CD14-positive monocyte (primary cell): ENCODE measurements at places on chromosomes 2 and 18.
A peak's percentile ranks its signal among the peaks of the same experiment; 100 is the strongest.

- DNase-seq = no peak
Measured at GRCh38 chr2:62313449-62314227, 117.7 kb downstream of the B3GNT2 start.

GRCh38 chr2:240305369-240305962 is 130.0 kb upstream of the GPC1 start:
- DNase-seq = no peak

DNA sequence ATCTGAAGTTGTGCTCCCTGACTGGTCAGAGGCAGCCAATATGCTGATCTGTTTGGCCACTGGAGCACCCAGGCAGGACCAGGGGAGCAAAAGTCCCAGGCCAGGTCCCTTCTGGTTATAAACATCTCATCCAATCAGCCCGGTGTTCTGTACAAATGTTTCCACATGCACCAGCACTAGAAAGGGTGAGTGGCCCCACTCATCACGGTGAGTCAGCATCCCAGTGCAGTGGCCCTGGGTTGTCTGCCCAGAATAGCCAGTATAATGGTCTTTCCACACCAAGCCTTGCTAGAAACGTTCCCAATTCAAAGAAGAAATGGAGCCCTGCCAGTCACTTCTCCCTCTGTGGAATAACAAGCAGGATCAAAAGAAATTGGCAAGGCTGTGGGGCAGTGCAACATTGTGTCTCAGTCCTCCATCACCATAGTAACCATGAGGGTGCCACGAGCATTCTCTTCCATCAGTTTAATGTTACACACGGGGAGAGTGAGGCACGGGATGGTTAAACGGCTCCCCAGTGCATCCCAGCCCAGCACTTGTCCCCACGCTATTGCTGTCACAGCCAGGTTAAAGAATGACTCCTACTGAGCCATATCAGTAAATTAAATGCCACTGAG is 174.9 kb downstream of the SEPTIN10 start:
- DNase-seq = no peak

DNA sequence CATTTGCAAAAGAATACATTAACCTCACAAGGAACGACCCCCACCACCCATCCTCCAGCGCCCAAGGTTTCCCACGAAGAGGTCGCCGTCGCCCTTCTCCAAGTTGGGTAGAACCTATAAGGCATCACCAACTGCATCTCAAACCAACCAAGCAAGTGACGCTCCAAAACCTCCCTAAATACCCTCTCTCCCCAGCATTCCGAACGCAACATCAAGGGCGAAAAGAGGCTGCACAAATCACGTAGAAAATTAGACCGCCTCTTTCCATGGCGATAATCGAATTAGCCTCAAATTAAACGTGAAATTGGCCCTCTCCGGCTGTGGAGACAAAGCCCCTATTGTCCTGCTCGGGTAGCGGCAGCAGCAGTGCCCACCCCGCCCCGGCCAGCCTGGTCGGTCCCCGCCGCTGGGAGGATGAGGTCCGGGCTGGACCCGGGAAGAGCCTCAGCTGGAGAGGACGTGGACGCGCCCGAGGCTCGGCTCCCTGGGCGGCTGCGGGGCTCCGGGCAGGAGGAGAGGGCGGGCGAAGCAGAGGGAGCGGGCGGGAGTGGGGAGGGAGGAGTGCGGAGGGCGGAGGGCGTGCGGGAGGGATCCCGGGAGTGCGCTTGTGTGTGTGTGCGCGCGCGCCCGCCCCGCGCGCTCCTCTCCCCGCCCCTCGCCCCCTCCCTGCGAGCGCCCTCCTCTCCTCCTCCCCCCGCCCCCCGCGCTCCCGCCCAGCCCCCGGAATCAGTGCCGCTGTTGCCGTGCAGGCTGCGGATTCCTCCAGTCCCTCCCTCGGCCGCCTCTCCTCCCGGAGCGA is at the start of gene SPTBN1:
Gene SPTBN1 (plus strand): TSS at position 765 of the 799 bp plus-strand sequence. CDS start 70,092 bp downstream, outside the sequence.
- DNase-seq = no peak

- no peak for DNase-seq
Measured at GRCh38 chr2:188974164-188974563, at the start of gene COL3A1. Gene COL3A1 (plus strand): TSS chr2:188974373. CDS start chr2:188974490, 117 bp downstream.

DNA sequence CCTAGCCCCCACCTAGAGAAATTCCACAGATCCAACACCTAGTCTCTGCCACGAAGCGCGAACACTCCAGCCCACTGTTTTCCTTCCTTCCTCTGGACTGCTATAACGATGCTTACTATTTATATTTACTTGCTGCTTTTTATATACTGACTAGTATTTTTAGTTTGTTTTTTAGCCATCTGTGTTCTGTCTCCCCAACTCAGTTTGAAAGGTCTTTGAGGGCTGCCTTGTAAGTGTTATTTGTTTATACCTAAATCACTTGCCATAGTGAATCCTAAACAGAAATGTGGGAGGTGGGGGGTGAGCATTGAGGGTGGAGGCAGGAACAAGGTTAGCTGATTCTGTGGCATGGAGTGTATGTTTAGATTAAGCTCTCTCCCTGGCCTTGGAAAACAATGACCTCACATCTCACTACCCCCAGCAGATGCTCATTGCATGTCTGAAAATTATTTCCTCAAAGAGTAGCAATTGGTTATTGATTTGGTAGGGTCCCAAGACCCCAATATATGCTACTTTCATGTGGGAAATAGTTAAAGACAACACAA is 1.1 kb upstream of the NCKAP5 start:
- no peak for DNase-seq

DNA sequence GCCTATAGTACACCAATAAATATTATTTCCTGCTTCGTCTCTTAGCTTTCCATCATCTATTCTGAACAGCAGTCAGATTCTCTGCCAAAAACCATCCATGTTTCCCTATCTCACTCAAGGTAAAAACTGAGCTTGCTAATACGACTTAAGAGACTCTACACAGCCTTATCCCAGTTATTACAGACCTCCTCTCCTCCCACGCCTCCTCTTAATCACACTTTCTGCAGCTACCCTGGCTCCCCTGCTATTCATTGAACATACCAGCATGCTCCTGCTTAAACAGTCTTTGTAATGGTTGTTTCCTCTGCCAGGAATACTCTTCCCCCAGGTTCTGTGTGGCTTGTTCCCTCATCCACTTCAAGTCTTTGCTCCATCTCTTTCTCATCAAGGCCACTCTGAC is 81.5 kb downstream of the PDE1A start:
- no peak for DNase-seq

DNA sequence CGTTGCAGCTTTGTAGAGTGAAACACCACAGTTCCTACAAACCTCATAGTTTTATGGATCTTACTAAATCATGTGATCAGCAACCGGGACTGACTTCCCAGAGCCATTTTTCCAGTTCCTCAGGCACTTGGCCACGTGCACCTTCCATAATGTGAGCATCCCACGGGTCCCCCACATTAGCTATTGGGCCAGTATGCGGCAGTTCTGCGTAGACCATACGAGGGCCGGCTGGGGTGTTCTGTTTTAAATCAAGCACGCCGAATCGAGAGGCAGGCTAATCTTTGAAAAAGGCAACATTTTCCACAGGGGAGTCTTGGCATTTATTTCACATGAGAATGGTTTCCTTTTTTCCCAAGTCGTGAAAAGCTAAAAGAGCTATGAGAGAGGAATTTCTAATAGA is 135.6 kb upstream of the CCDC195 start:
- DNase-seq = no peak

DNA sequence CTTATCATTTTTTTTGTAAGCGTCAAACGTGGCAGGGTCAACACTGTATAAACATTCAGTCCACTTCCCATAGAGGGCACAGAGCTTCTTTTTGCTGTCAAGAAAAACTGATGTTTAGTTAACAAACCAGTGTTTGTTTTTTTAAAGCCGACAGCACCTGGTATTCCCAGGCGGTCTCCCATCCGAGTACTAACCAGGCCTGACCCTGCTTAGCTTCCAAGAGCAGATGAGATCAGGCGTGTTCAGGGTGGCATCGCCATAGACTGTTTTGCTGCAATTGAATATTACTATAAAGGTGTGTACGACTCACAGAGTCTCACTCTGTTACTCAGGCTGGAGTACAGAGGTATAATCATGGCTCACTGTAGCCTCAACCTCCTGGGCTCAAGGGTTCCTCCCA is 31.5 kb downstream of the CABYR start:
- DNase-seq = no peak

DNA sequence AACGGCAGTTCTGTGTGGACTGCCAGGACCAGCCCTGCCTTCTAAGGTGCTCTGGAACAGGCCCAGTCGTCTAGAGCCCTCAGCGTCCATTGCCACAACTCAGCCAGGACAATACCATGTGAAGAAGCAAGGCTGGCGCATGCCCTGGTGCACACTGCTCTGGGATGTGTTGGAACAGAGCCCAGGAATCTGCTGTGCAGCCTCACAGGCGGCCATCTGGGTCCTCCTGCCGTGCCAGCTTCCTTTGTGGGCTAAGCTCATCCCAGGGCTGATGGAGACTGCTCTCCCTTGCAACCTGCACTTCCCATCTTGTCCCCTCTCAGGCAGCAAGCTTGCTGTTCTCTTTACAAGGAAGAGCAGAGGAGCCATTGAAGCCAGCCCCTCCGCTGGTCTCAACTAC is 246.4 kb upstream of the PXDN start:
- no peak for DNase-seq

- no peak for DNase-seq
Measured at GRCh38 chr2:145221032-145221431, 701.1 kb upstream of the ZEB2 start.

DNA sequence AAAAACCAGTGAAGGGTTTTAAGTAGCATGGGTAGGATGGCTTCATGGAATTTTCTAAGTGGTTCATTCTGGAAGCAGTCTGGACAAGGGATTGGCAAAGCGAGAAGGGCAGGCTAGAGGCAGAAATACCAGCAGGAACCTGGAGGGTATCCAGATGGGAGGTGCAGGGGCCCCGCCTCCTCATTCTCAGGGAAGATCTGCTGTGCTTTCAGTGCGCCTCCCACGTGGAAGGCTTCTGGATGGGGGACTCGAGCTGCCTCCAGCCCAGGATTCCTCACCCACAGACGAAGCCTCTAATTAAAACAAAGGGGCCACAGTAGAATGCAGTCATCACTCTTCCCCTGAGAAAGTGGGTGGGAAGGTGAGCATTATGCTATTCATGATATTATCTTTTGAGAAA is 79.8 kb downstream of the VSNL1 start:
- no peak for DNase-seq

DNA sequence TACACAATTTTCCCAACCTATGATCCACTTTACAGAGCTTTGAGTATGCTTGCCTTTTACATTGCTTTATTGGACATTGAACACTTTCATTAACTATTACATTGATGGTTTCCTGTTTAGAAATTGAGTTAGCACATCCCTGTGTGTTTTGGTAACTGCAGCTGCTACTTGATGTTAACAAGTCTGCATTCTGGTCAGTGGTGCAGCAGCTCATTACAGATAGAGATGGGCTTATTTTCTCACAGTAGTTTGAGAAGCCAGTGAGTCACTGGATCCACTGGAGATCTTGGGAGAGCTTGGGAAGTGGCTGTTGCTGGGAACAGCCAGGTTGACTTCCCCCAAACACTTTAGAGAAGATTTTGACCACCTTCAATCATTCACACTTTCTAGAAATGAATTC is 150.5 kb downstream of the ARHGAP15 start:
- no peak for DNase-seq

- peak; percentile 44 for DNase-seq
Measured at GRCh38 chr2:25587361-25587760, 86.0 kb downstream of the DTNB start.

GRCh38 chr2:128280901-128281321 is 37.8 kb downstream of the HS6ST1 start:
- no peak for DNase-seq

DNA sequence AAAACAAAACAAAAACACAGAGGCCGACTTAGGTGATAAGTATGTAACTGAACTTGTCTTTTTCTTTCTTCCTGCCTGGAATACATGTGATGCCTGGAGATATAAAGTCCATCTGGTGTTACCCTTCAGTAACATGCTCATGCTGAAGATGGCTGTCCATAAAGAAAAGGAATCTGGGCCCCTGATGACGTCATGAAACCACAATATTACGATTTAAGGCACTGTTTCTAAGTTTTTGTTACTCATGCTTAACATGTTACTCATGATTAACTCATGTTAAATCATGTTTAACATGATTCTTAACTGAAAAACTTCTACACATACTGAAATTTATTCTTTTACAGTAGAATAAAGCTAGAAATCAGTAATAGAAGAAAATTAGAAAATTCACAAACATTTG is 49.0 kb downstream of the STRADB start:
- DNase-seq = no peak

GRCh38 chr2:146952696-146953095 is 892.1 kb upstream of the ACVR2A start:
- no peak for DNase-seq

DNA sequence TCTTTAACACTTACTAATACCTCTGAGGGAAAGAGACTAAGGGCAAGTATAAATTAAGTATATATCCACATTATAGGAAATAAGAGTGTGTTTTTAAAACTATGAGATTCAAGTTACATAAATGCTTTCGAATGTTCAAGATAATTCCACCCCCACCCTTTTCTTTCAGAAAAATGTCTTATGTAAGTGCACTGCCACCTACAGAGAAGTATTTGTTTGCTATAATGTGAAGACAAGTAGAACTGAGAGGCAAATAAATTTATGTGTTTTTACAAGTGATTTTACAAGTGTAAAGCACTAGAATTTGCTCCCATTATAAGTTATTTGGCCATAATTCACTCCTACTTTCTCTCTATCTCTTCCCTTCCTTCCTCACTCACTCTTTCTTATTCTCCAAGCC is 99.9 kb upstream of the CRACDL start:
- no peak for DNase-seq

- DNase-seq = no peak
Measured at GRCh38 chr2:176585791-176586190, 316.5 kb downstream of the MTX2 start.

- no peak for DNase-seq
Measured at GRCh38 chr2:184178229-184178628, 420.1 kb upstream of the ZNF804A start.

DNA sequence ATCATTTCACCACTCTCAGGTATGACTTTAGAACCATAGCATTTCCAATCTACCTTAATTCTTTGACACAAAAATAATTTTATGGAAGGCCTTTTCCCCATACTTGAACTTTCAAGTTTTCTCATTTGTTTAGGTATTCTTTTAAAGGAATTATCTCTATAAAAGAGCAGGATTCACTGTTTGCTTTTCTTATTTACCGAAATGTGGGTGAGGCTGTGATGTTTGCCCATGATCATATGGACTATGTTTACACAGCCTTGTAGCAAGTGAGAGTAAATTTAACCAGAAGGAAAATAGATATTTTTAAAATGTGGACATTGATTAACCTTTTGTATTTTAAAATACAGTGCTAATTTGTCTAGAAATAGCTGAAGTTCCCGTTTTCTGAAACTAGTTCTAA is 26.3 kb downstream of the CAB39 start:
- no peak for DNase-seq

GRCh38 chr18:49985236-49985635 is 171.9 kb upstream of the ACAA2 start:
- DNase-seq = no peak

GRCh38 chr2:50753234-50753633 is 278.7 kb downstream of the NRXN1 start:
- no peak for DNase-seq

- no peak for DNase-seq
Measured at GRCh38 chr18:78080761-78081160, 831.1 kb downstream of the GALR1 start.
